NCI-H187 treated with DMSO at 0.1 percent for 48 hours (cell line): ENCODE measurements at places on chromosomes 5 and 9.

GRCh38 chr9:131587906-131588305, 42.6 kb downstream of the PRRT1B start:
- DNase-seq = no peak

DNA sequence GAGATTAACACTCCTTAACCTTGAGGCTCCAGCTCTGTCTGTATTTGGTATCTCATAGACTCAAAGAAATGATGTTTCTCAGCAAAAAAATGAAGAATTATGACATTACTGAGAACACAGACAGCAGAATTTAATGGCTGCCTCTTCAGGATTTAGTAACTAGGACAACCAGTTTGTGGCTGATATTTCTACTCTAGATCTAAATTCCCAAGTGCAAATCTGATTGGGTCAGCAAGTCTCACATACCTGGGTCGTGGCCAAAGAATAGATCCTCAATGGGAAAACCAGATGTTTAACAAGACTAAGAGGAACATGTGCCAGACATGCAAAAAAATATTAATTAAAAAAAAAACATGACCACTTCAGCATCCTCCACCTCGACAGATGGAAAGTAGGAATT, 608.9 kb downstream of the DTWD2 start:
- no peak for DNase-seq

DNA sequence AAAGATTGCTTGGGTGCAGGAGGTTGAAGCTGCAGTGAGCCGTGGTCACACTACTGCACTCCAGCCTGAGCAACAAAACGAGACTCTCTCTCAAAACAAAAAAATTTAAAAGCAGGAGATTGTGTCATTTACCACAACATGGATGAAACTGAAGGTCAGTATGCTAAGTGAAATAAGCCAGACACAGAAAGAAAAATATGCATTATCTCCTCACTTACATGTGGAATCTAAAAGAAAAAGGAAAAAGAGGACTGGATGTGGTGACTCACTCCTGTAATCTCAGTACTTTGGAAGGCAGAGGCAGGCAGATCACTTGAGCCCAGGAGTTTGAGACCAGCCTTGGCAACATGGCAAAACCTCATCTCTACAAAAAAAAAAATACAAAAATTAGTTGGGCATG, 146.8 kb upstream of the DAPK1 start:
- no peak for DNase-seq

- DNase-seq = no peak
Measured at GRCh38 chr9:15553528-15553898, 670 bp downstream of the CCDC171 start.

GRCh38 chr5:58771796-58772195, 188.9 kb downstream of the RAB3C start:
- no peak for DNase-seq
